ENCODE measurements at places on chromosomes 7 and 10. TPM values are rescaled to one million over a fixed set of nuclear protein-coding genes. Genes with fewer than 3 reads are reported as not detected.

The SNX10 gene
- polyA plus RNA-seq = 11.1 TPM

The ANKIB1 gene
- polyA plus RNA-seq = 47.7 TPM

The NAT16 gene
- polyA plus RNA-seq = 0.11 TPM

DNA sequence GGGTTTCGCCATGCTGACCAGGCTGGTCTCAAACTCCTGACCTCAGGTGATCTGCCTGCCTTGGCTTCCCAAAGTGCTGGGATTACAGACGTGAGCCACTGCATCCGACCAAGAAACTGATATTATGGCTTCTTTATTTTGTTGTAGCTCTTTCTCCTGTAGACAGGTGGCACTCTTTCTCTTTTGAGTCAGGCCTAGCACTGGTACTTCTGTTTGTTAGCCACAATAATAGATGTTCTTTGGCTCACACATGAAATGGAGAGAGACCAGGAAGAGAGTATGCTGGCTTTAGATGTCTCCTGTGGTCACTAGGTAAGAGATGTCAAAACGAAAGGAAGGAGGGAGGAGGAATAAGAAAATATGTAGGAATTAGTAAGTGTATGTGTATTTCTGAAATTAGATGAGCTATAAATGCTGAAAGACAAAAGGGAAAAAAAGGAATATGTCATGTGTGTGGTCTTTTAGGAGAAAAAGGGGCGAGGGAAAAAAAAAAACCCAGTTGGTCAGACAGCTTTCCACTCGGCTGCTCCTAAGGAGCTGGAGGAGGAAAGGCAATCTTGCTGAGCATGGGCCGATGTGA is 78.7 kb downstream of the CLEC2L start:
- H3K4me1 ChIP-seq = no peaks in the 10 kb centered on the region
- DNase-seq = no peak
- H3K36me3 ChIP-seq = peaks cover 95% of the 10 kb centered on the region
- no peaks in the 10 kb centered on the region for H3K27me3 ChIP-seq
- no peak overlapping the region for H3K4me3 ChIP-seq

GRCh38 chr10:106707657-106708056 is 456.8 kb downstream of the SORCS1 start:
- H3K27ac ChIP-seq = no peak overlapping the region
- H3K4me1 ChIP-seq = no peaks in the 10 kb centered on the region
- H3K36me3 ChIP-seq = no peaks in the 10 kb centered on the region
- no peak for DNase-seq

Measured in left lung (tissue), 14 donors.